Posterior vena cava (tissue), 2 donors: ENCODE measurements at places on chromosomes 13 and 19. TPM values are rescaled to one million over a fixed set of nuclear protein-coding genes. Genes with fewer than 3 reads are reported as not detected.
A peak's percentile ranks its signal among the peaks of the same experiment; 100 is the strongest.

Gene ZNF709
- total RNA-seq: 3.0 TPM

Gene KLK10
- not detected for total RNA-seq

Gene ZNF382
- total RNA-seq: 7.3 TPM

Gene NLRP5
- total RNA-seq: not detected

Gene FCHO1
- 2.1 TPM for total RNA-seq

Gene FCER2
- total RNA-seq: 0.71 TPM

- DNase-seq: peak; percentile 76
Observed at GRCh38 chr13:111945086-111945485, 121.9 kb upstream of the SOX1 start.

GRCh38 chr13:93066187-93066586 lies 160.4 kb upstream of the GPC6 start:
- DNase-seq: no peak

GRCh38 chr19:18847549-18848463 lies 16.0 kb downstream of the UPF1 start:
- peak; percentile 89 for DNase-seq

GRCh38 chr19:29411113-29411581 lies 114.6 kb upstream of the VSTM2B start:
- no peak for DNase-seq

DNA sequence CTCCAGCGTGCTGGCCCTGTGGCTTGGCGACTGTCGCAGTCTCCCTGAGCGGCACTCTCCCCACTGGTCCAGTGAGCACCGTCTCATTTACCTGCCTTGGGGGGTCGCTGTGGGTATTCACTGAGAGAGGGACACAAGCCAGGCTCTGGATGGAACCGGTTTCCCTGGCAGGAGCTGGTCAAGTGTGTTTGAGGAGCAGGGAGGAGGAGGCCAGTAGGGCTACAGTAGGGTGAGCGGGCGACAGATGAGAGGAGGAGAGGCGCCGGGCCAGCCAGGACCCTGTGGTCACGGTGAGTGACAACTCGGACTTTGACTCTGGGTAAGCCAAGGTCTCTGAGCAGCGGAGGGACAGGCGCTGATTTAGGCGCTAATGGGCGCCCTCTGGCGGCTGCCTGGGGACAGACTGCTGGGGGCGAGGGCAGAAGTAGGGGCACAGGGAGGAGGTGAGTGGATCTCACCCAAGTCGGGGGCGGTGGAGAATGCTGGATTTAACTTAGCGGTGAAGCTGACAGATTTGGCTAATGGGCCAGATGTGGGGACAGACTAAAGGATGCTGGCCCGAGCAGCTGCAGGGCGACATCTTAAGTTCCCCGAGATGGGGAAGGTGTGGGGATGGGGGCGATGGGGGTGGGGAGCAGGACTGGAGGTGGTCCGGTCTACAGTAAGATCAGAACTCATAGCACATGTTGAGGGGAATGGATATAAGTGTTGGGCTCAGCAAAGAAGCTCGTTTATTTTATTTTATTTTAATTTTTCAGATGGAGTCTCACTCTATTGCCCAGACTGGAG lies 4.7 kb upstream of the PRMT1 start:
- DNase-seq: peak; percentile 94

DNA sequence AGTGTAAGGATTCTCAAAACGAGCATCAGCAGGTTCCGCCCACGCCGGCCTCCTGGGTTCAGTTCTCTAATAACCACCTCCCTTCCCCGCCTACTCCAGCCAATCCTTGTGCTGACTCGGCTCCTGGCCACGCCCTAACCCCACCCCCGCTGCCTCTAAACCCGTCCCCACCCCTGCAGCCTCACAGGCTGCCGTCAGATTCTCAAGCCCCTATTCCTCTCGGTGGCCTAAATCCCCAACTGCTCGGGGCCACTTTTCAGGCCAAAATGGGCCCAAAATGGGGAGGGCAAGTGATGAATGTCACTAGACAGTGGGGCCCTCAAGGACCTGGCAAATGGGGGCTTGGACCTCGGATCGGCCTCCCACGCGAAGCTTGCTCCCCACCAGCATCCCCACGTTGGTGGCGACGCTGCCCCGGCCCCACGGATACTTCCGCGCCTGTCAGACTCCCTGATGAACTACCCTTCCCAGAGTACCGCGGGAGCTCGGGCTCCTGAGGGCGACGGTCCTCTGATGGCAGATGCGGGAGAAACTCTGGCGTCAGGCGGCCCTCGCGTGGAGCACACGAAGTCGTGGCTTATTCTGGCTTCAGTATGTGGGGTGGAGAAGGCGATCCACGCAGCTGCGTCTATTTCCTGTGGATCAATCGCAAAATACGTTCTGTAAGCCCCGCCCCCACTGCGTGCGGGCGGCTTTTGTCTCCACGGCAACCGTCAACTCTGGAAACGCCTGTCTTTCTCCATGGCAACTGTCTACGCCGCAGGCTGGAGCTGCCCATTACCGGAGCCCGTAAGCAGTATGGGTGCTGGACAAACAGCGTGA lies 24.8 kb downstream of the ZNF473 start:
- peak; percentile 95 for DNase-seq

GRCh38 chr13:80979035-80979641 lies 638.2 kb upstream of the SPRY2 start:
- DNase-seq: peak; percentile 61
